ENCODE measurements at places on chromosomes 1 and 21.

- no peak for DNase-seq
These were observed 17.0 kb upstream of the BLACAT1 start for GRCh38 chr1:205472737-205473441.

DNA sequence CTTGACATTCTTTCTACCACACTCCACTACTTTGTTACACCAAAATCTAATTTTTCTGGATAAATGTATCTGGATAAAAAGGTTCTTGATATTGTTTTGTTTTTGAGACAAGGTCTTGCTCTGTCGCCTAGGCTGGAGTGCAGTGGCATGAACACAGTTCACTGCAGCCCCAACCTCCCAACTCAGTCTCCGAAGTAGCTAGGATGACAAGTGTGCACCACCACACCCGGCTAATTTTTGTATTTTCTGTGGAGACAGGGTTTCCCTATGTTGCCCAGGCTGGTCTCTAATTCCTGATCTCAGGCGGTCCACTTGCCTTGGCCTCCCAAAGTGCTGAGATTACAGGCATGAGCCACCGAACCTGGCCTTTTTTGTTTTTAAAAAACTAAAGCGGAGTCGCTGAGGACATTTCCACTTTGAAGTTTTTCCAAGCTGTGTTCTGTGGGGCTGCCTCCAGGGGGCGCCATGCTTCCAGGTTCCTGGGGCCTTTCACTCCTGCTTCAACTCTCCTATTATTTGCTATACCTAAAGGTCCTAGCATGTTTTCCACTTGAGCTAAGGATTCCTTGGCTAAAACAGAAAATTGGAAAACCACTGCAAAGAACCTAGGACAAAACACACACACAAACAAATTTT is 14.1 kb upstream of the NCMAP start:
- DNase-seq: no peak

DNA sequence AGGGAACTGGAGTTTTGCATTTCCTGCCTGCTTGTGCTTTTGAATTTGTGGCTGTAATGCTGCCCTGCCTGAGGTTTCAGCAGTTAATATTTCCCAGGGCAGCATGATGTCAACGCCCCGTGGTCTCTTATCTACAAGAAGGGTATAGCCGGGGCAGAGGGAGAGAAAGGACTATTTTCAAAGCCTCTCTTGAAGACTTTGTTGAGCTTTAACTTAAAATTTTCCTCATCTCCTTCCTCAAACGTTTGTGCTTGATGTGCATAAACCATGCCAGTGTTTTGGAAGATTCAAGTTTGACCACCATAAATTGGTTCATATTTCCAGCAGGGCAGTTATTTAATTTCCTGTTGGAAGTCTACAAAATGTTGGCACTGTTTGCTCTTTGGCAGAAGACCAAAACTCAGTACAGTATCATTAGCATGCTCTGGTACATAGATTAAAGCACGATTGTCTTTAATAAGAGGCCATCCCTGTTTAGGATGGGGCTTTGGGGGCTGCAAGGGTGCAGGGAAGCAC is 43.4 kb downstream of the ROR1 start:
- no peak for DNase-seq

GRCh38 chr1:183159960-183160359 is 26.1 kb upstream of the LAMC2 start:
- no peak for DNase-seq

- DNase-seq: no peak
These were observed 303.0 kb upstream of the PLD5 start for GRCh38 chr1:242827538-242827937.

DNA sequence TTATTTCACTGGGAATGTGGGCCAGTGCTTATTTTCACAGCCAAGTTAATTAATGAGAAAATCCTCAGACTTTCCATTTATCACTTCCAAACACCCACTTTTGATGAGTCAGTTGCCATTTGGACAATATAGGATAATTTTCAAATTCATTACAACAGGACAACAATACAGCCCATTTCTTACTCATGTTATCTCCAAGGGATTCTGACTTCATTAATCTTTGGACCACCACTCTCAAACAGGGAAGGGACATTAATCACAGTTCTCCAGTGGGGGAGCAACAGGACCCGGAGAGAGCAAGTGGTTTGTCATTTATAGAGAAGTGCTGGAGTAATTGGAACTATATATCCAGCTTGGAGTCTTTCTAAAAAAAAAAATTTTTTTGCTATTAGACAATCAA is 38.7 kb downstream of the JUN start:
- DNase-seq: no peak

GRCh38 chr1:200090252-200091159 is 63.0 kb downstream of the NR5A2 start:
- DNase-seq: no peak

GRCh38 chr1:179187043-179187442 is 42.4 kb downstream of the ABL2 start:
- DNase-seq: no peak

Data from stimulated activated CD4-positive, alpha-beta T cell treated with anti-CD3 and anti-CD28 coated beads, Interleukin-1b, Interleukin-23, amount 100 ng/mL, for 4 hours (primary cell).